ENCODE measurements at places on chromosomes 3 and 15.

DNA sequence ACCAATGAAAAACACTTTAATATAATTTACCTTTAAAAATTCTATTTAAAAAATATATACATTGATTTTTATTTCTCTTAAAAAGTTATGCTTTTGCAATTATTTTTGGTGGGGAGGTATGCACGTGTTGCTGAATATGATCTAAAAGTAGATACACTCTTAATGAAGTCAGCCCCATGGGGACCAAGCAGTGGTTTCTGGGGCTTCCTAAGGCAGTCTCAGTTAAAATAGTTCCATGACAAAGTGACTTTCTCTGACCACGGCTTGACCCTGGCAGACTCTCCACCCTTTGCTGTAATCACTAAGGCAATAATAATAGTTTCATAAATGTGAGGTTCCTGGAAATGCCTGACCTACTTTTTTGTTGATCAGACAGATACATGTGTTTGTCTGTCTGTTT lies 50.4 kb downstream of the CCR4 start:
- peaks cover 6% of the 10 kb centered on the region for H3K36me3 ChIP-seq
- no peak for DNase-seq
- no peaks in the 10 kb centered on the region for H3K4me1 ChIP-seq
- no peaks in the 10 kb centered on the region for H3K27me3 ChIP-seq
- no peak overlapping the region for H3K27ac ChIP-seq

DNA sequence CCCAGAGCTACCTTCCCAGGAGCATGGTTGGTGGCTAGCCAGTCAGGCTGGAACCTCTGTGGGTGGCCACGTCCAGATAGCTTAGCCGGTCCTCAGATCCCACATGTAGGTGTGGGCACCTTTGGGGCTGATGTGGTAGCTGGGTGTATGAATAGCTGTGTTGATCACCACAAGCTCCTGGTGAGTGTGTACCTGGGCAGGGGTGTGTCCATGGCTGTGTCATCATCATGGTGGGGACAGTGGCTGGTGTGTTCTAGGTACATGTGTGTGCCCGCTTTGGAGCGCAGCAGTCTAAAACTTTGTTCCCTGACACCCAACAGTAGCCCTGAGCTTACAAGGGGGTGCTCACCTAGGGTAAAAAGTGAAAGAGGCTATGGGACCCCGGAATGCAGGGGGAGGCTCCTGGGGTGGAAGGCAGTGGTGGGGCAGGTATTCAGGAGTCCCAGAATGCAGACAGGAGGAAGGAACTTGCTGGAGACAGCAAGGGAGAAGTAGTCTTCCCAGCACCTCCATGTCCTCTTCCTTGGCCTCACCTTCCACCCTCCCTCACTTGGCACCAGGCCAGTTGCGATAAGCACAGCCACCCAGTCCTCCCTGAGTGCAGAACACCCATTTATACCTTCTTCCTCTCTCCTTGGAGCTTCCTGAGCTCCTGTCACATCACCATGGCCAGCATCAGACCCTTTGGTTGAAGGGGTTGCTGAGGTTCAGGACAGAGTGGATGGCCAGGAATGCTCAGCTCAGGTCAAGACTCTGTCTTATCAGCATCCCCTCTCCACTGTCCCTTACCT lies 1.2 kb downstream of the CISH start:
- no peaks in the 10 kb centered on the region for H3K36me3 ChIP-seq
- no peaks in the 10 kb centered on the region for H3K27me3 ChIP-seq
- H3K4me3 ChIP-seq: no peak overlapping the region
- H3K27ac ChIP-seq: no peak overlapping the region
- no peak for DNase-seq

- H3K27me3 ChIP-seq: no peaks in the 10 kb centered on the region
- no peak overlapping the region for H3K4me3 ChIP-seq
- no peak overlapping the region for H3K27ac ChIP-seq
- DNase-seq: no peak
Measured at GRCh38 chr3:154023148-154023547, 98.0 kb upstream of the ARHGEF26 start.

- H3K27ac ChIP-seq: no peak overlapping the region
- H3K4me1 ChIP-seq: no peaks in the 10 kb centered on the region
- H3K27me3 ChIP-seq: no peaks in the 10 kb centered on the region
Measured at GRCh38 chr3:46714728-46715506, 2.8 kb downstream of the PRSS50 start.

DNA sequence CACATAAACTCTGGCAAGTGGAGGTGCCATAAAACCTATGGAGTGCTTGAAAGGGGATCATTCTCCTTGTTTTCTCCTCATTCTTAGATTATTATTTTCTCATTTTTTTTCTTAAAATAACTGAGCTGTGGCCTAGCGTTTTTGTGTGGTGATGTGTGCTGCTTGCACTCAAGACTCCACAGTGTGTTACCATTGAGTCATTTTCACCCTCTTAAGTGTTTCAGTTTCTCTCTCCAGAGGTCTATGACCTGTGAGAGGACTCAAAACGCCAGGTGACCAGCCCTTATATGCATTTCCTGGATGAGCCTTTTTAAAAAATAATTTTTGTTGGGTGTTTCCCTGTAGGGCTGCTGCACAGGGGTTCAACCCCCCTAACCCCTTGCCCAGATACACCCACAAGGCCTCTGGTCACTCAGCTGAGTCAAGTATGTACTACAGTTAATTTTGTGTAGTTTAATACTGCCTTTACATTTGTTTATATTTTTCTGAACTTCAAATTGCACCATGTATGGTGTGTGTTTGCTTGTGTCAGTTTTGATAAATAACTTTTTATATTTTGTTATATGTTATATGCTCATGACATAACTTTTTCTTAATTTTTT lies 15.4 kb upstream of the BTLA start:
- H3K4me3 ChIP-seq: no peak overlapping the region
- H3K27ac ChIP-seq: no peak overlapping the region
